ENCODE measurements at places on chromosomes 3 and 15. TPM values are rescaled to one million over a fixed set of nuclear protein-coding genes. Genes with fewer than 3 reads are reported as not detected.

GRCh38 chr15:78968114-78968513 is 23.3 kb upstream of the CTSH start:
- no peak for DNase-seq

The RTP1 gene
- not detected for total RNA-seq

GRCh38 chr3:141104151-141104821 is 53.1 kb downstream of the SPSB4 start:
- DNase-seq, result no peak

DNA sequence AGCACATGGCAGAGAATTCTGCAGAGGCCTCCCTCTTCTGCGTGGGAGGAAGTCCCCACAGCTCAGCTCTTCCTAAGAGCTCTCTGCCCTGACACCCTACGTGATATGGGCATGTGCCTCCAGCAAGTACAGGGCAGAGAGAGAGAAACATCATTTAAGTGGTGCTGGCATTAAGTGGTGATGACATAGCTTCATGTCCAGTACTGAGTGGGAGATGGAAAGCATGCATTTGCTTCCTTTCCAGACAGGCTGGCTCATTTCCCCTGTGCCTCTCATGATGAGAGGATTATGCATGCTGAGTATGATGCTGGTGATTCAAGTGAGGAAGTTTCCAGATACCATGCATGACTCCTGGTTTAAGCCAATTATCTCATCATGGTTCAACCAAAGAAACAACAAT is 26.9 kb downstream of the BFSP2 start:
- no peak for DNase-seq

DNA sequence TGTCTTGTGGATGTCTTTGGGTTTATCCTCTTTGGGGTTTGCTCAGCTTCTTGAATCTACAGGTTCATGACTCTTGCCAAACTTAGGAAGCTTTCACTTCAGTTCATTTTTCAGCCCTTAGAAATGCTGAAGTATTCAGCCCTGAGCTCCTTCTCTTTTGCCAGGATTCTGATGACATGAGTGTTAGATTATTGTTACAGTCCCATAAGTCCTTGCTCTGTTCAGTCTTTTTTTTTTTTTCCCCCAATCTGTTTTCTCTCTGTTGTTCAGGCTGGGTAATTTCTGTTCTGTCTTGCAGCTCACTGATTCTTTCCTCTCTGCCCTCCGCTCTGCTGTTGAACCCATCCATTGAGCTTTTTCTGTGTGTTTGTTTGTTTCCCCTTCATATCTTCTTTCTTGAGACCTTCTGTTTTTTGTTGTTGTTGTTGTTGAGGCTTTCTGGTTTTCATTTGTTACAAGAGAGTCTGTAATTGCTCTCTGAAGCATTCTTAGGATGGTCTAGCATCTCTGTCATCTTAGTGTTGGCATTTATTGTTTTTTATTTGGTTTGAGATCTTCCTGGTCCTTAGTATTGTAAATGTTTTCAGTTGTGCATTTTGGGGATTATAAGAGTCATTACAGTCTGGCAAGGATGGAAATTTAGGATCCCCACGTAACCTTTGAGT is 18.4 kb downstream of the LRCH3 start:
- DNase-seq, result no peak

GRCh38 chr15:66496951-66497501 is 536 bp downstream of the SNAPC5 start:
- no peak for DNase-seq

GRCh38 chr3:78726545-78726944 is 1041.3 kb downstream of the ROBO1 start:
- no peak for DNase-seq

The SLC28A1 gene
- not detected for total RNA-seq

The CSPG5 gene
- 23.3 TPM for total RNA-seq

GRCh38 chr15:57548835-57549234 is 42.9 kb upstream of the MYZAP start:
- DNase-seq, result no peak

DNA sequence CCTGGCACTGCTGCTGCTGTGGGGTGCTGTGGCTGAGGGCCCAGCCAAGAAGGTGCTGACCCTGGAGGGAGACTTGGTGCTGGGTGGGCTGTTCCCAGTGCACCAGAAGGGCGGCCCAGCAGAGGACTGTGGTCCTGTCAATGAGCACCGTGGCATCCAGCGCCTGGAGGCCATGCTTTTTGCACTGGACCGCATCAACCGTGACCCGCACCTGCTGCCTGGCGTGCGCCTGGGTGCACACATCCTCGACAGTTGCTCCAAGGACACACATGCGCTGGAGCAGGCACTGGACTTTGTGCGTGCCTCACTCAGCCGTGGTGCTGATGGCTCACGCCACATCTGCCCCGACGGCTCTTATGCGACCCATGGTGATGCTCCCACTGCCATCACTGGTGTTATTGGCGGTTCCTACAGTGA is 2.1 kb downstream of the GRM2 start:
- no peak for DNase-seq

DNA sequence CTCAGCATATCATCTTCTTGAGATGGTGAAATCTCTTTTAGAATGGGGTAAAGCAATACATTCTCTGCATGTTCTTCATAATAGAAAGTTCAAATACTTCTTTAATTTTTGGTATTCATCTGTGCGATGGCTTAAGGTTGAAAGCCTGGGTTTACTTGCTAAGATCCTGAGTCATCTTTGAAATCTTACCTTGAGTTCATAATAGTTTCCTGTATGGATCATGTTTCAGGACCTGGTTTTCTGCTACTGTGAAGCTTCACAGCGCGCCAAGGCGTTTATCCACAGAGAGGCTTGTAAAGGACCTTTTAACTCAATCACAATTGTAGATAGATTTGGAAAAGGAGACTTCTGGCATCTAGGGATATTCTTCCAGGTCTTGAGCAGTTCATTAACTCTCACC is 39.0 kb downstream of the MED12L start:
- no peak for DNase-seq

The ADGRG7 gene
- not detected for total RNA-seq

The ELL3 gene
- 2.7 TPM for total RNA-seq

DNA sequence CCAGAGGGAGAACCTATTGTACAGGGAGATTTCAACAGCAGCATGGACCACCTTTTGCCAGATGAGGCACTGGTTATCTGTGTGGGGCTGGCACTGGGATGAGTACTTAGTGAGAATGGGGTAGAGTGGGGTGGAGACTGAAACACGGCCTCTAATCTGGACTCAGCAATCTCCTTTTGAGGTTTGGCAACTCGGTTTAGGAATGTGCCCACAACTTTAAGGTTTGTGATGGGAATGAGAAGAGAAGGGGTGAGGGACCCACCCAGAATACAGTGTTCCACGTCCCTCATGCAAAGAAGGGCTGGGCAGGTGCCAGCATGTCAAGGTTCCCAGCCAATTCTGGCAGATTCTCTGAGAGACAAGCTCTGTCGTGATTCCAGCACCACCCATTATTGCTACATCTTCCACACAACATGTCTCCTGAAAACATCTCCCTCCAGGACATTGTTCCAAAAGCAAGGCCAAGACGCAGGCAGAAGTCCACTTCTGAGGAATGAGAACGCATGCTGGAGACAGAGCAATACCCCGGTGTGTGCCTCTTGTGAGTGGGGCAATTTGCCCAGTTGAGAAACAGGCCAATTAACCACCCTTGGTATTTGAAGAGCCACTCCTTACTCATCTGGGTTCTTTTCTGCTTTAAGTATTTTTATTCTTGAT is 37.5 kb upstream of the CCR4 start:
- DNase-seq, result no peak

All from neural crest cell (in vitro differentiated cells).